ENCODE measurements at places on chromosomes 6 and 20. TPM values are rescaled to one million over a fixed set of nuclear protein-coding genes. Genes with fewer than 3 reads are reported as not detected.

RBBP8NL gene
- not detected for total RNA-seq

PPP1R16B gene
- 108 TPM for total RNA-seq

CTCFL gene
- not detected for total RNA-seq

GRCh38 chr20:32021091-32021490, 10.9 kb downstream of the CCM2L start:
- no peaks in the 10 kb centered on the region for H3K36me3 ChIP-seq
- H3K27ac ChIP-seq: no peak overlapping the region
- no peak overlapping the region for H3K4me3 ChIP-seq
- peaks cover 15% of the 10 kb centered on the region for H3K4me1 ChIP-seq
- no peak for DNase-seq

DNA sequence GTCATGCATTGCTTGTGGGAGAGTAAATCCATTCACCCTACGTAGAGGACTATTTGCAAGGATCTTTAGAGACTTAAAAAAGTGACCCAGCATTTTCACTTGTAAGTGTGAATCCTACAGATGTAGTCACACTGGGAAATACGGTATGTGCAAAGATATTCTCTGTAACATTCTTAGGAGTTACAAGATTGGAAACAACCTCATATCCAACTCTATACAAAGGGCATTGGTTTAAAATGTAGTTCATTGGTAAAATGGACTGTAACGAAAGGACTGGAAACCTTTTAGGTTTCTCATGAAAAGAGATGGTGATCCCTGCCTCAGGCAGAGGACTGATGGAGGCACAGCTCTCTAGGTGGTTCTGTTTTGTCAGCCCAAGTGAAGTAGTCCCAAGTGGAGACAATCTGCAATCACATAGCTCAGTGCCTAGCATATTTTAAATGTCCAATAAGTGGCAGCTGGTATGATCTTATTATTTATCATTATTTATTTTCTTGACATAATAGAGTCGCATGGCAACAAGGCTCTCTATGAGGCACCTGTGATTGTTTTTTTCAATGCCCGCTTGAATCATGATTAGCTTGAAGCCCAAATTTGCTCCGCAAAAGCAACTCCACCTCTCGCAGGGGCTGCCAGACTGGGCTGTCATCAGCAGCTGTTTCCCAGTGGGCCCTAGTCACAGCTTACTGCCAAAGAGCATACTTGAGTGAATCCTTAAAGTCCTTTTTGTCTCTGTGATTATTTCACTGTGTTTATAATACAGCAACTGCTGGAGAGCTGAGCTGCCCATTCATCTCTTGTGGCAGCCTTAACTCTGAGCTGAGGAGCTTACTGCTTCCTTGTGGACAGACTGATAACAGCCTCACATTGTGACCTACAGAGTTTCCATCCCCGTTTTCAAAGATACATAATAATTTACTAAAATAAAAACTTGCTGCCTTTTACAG, 19.8 kb upstream of the ENPP1 start:
- no peak overlapping the region for H3K4me3 ChIP-seq
- no peak for DNase-seq
- H3K4me1 ChIP-seq: no peaks in the 10 kb centered on the region
- H3K36me3 ChIP-seq: no peaks in the 10 kb centered on the region

DNA sequence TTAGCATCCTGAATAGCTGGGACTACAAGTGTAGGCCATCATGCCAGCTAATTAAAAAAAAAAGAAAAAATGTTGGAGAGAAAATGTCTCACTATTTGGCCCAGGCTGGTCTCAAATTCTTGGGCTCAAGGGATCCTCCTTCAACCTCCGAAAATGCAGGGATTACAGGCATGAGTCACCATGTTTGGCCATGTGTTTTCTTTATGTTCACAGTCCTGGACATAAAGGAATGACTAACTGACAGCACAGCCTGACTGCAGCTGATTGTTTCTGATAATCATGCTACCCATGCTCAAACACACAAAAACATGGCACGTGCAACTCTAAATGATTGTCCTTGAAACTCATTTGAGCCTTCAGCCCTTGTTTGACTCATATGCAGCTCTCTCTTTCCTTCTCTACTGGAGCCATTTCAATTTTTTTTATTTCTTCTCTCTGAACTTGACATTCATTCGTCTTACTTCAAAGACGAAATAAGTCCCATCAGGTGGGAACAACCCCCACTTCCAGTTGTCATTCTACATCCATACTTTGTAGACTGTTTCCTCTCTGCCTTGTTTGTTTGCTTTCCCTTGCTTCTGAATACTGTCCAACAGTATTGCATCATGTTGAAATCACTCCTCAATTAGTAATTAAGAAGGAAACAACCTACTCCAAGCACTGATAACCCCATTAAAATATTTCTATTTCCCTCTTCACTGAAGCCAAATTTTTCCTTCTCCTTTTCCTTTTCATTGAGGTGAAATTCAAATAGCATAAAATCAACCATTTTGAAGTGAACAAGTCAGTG, 413.0 kb downstream of the BMP2 start:
- no peaks in the 10 kb centered on the region for H3K27me3 ChIP-seq
- DNase-seq: no peak
- H3K27ac ChIP-seq: no peak overlapping the region
- no peak overlapping the region for H3K4me3 ChIP-seq
- no peaks in the 10 kb centered on the region for H3K36me3 ChIP-seq
